ENCODE measurements at places on chromosomes 5 and 9.

DNA sequence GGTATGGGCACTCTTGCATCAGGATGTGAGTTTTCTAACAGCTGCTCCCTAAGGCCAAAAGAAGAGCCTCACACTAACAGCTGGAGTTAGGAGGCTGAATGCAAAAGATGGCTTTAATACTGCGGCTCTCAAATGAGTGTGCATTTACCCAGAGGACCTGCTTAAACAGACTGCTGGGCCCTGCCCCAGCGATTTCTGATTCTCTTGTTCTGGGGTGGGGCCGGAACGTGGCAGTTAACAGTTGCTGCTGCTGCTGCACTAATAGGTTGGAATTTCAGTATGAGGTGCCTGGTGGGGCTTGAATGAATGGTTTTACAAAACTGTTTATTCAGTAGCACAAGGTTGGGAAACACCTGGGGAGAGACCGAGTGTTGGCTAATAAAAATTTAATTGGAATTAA lies 26.1 kb downstream of the HMGCR start:
- no peak for DNase-seq

DNA sequence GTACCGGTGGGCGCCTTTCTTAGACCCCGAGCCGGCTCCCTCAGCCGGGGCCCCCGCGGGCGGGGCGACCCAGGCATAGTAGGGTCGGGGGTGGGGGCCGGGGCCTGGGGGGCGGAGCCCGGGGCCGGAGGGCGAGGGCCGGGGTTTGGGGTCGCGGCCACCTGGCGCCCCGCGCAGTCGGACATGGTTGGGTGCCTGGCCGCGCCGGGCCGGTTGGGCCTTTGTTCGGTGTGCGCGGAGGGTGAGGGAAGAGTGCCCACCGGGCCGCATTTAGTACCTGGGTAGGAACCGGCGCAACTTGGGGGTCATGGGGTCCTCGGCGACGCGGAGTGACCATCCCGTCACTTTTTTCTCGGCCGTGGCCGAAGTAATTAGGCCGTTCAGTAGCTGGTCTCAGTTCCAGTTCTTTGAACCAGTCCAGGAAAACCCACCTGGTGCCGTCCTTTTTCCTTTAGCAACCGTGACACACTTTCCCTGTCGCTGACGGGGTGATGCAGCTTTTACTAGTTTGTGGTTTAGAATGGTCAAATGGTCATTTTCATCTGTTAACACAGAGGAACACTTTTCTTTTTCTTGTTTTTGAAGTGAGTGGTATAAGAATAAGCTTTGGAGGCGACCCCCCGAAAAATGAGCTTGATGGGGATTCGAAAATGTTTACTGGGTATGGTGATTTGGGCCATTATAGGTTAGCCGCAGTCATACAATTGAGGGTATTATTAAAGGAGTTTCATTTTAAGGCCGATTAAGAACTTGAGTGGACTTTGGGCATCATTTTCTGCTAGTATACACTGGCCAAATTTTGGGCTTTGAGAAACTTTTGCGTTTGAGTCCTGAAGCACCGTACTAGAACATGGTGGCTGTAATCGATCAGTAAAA lies 589 bp downstream of the CKS2 start:
- no peak for DNase-seq

DNA sequence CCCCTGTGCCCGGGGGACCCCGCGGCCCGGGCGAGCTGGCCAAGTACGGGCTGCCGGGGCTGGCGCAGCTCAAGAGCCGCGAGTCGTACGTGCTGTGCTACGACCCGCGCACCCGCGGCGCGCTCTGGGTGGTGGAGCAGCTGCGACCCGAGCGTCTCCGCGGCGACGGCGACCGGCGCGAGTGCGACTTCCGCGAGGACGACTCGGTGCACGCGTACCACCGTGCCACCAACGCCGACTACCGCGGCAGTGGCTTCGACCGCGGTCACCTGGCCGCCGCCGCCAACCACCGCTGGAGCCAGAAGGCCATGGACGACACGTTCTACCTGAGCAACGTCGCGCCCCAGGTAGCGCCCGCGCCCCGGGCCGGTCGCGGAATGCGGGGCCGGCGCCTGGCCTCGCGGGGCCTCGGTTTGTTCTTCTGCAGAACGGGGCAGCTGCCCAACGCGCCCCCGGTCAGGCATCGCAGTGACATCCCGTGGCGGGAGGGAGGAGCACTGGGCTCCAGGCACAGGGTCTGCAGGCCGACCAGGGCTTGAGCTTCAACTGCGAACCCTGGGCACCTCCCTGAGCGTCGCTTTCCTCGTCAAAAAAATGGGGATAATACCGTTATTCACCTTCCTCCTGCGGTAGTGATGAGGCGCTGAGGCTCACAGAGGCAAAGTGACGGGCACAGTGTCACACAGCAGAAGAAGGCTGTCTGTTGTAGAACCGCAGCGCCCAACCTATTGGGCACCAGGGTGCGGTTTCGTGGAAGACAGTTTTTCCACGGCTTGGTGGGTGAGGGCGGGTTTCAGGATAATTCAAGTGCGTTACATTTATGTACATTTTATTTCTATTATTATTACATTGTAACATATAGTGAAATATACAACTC lies 777 bp downstream of the ENDOG start:
- DNase-seq = no peak

- DNase-seq = no peak
Observed at GRCh38 chr9:82988488-82988887, 74.5 kb downstream of the RASEF start.

- DNase-seq = no peak
Observed at GRCh38 chr5:122064992-122065391, 13.1 kb downstream of the LOX start.

GRCh38 chr9:78296201-78296892 lies 578 bp upstream of the PSAT1 start:
- no peak for DNase-seq

- DNase-seq = no peak
Observed at GRCh38 chr5:139651043-139651834, 3.1 kb downstream of the CXXC5 start.

DNA sequence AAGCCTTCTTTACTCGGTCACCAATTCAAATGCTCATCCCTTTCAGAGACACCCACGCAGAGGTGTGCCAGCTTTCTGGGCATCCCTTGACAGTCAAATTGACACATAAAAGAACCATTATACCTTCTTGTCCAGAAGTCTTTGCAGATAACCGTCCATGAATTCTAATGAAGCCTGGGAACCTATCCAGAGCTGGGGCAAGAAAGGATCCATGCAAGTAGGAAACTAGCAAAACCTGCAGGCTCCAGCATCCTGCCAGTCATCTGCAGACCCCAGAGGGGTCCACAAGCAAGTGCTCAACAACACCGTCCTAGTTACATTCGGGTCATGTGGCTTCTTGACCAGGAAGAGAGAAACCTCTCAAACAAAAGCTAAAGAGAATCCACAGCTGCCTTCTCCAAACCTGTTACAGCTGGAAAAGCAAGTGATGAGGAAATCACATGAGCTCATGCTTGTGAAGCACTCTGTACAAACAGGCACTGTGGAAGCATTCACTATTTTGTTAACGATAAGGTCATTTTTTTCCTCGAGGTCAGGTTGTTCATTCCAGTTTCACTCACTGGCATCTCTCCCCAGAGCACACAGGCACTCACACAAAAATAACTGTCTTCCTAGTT lies 80.2 kb upstream of the DMRT1 start:
- DNase-seq = no peak

DNA sequence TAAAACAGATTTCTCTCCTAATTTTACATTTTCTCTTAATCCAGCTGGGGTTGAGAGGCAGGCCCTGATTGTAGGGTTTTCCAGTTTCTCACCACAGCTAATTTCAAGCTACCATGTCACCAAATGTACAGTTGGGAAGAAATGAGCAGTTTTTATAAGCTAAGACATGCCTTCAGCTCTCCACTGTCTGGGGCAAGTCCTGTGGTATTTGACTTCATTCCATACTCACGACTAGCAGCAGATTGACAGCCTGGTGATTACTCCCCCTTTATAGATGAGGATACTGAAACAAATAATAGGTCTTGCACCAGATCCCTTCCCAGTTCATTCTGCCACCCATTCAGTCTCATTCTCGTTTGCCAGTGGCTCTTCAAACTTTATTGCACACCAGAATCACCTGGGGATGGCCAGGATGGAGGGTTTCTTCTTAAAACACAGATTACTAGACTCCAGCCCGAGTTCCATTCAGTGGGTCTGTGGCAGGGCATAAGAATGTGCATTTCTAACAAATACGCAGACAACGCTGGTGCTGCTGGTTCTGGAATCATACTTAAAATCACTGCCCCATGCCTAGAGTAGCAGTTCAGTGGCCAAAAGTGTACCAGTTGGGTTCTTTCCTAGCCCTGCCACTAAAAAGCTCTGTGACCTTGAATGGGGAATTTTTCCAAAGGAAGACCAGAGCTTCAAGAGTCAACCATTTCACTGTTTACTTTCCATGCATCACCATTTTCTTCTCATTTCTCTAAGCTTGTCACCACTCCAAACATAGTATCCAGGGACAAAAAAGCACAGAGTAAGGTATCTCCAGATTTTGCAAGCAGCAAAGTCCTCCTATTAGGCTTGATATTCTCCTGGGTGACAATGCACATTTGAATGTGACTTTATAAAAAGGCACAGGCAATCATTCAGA lies 64.3 kb downstream of the CSNK1A1 start:
- no peak for DNase-seq

- no peak for DNase-seq
Observed at GRCh38 chr9:22452415-22453010, 5.9 kb downstream of the DMRTA1 start.

DNA sequence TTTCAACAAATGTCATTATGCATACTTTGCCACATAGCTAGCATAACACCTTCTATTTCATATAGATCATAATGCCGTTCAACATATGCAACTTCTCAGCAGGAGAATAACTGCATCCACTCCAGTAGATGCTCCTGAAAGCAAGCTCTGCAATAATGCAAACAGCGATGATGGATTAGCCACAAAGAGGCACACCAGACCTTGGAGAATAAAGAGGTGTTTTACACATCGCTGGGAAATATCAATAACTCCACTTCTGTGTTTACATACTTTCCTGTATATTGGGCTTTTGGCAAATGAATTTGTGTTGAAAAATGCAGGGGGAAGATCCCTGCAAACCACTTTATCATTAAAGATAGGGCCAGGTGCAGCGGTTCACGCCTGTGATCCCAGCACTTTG lies 271.5 kb upstream of the PANK3 start:
- no peak for DNase-seq

DNA sequence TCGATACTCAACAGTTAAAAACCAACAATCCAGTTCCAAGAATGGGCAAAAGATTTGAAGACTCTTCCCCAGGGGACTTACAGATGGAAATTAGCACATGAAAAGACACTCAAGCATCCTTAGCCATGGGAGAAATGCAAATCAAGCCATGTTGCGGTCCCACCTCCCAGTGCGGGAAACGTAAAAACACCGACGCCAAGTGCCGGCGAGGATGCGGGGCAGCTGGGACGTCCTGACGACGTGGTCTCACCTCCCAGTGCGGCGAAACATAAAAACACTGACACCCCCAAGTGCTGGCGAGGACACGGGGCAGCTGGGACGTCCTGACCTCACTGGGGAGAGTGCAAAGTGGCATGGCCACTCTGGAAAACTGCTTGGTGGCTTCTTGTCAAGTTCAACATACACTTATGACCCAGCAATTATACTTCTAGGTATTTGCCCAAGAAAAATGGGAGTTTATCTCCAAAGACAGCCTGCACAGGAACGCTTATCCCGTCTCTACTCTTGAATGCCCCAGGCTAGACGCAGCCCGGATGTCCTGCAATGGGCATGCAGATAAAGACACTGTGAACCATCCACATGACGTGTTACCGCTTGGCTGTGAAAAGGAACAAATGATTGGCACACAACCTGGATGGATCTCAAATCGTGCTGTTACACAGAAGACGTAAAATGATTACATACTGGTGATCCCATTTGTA lies 60.1 kb upstream of the UBAC1 start:
- DNase-seq = no peak

DNA sequence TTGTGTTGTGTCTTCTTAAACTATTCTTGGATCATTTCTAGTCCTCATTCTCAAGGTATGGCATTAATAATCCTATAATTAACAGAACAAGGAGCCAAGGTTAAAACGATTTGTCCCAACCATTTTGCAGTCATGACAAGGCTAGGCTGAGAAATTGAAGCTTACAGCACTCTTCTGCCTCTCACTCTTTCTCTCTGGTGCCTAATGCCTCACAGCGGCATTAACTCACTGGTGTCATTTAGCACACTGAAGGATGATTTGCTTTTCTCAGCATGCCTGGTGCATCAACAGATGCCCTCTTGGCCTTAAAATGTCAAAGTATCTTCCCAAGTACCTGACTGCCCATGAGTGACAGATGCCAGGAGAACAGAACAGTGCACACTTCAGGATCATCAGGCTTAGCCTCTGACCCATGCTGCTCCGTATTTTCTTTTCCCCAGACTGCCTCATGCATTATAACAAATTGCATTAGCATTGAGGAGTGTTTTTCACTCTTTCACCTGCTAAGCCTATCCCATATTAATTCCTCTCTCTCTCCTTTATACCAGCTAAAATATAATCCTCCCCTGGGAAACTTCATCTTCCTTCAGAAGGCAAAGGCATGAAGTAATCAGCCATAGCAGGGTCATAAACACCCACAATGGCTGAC lies 61.1 kb upstream of the SV2C start:
- DNase-seq = no peak

- DNase-seq = no peak
Observed at GRCh38 chr9:123326662-123327093, 29.3 kb upstream of the CRB2 start.

GRCh38 chr9:3968891-3969290 lies 331.0 kb downstream of the GLIS3 start:
- DNase-seq = no peak

DNA sequence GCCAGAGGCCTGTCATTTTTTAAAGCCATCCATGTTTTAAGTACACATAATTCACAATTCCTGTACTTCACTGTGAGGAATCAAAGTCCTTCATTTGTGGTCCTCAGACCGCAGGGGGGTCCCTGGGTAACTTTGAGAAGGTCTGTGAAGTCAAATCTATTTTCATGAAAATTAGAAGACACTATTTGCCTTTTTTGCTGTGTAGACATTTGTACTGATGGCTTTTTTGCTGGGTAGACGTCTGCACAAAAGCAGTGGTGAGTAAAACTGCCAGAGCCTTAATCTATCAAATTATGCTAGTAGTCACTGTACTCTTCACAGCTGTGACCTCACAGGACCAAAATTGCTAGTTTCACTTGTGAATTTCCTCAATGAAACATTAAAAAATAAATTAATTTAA lies 25.7 kb downstream of the PRUNE2 start:
- no peak for DNase-seq

Measured in GOT3 (cell line).